ENCODE measurements at places on chromosomes 5 and 9.
A peak's percentile ranks its signal among the peaks of the same experiment; 100 is the strongest.

DNA sequence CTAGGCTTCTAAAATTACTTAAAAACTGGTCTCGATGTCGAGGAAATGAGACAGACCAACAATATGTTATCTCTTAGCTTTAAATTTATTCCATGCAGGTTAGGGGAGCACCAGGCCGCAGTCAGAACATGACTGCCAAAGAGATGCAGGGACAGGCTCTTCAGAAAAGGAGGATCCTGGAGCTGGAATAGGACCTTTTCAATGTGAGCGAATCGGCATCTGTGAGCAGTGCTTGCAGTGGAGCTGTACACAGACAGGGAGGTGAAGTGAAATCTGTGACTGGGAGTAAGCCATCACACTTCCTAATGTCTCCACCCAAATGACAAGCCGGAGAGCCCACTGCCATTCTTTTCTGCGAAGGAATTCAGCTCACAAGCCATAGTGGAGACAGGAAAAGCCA lies 78.2 kb downstream of the EFNA5 start:
- no peak for DNase-seq

DNA sequence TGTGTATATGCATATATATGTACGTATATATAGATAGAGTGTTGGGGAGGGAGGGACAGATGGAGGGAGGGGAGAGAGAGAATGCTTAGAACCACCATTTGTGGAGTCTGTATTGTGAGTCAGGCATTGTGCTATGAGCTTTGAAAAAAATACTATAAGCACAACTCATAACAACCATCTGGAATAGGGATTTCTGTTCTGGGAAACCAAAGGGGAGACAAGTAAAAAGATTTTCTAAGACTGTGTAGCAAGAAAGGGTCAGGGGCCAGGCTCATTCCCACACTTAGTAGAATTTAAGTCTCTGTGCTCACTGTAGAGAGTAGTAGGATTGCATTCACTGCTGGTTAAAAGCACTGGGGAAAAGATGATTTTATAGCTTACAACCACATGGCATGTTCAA lies 202.3 kb upstream of the SGCD start:
- DNase-seq, result no peak

GRCh38 chr9:131755541-131756198 lies 15.8 kb upstream of the RAPGEF1 start:
- DNase-seq, result peak; percentile 87

- DNase-seq, result no peak
These were observed 417 bp downstream of the SRD5A1 start for GRCh38 chr5:6633469-6634245.

GRCh38 chr9:133181561-133181960 lies 17.8 kb upstream of the GBGT1 start:
- no peak for DNase-seq

- no peak for DNase-seq
These were observed 32.2 kb downstream of the IER5L start for GRCh38 chr9:129145841-129146292.

DNA sequence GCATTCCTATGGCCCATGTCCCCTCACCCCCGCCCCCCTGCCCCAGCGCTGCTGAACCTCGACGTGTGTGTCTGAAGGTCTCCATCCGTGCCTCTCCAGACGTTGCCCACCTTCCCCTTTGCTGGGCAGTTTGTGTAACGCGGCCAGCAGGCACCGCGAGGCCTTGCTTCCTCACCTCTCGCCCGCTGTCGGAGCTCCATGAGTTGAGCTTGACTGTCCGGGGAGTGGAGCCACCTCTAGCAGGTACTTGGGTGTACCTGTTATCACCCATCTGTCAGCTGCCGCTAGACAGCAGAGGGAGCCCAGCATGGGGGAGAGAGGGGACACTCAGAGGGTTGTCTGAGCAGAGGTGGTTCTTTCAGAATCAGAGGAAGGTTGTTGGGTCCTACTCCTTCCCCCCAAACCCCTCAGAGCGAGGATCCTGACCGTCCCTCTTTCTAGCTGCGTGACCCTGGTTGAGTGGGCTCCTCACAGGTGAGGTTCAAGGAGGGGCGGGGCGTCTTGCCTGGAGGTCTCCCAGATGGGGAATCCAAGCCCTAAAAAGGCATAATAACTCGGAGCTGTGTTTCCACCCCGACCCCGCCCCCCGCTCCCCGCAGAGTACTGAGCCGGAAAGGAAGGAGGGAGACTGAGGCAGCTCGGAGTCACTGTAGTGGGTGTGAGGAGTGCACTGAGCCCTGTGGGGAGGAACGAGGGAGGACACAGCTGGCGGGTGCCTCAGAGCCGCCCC lies 184.7 kb downstream of the C9orf50 start:
- no peak for DNase-seq

DNA sequence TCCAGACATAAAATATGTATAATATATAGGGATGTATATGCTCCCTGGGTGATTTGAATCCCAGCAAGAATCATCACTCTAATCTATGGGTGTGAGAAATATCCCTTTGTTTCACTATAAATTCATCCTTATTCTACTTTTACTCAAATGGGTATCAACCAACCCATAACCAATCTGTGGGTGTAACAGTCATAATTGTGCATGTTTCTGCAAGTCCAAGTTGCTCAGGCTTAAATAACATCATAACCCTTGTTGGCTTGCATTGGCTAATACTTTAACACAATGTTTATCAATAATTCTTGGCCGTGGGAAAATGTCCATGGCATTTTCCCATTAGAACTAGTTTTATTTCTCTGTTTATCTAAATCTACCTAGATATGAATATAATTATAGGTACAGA lies 530.5 kb upstream of the TLE4 start:
- DNase-seq, result no peak

DNA sequence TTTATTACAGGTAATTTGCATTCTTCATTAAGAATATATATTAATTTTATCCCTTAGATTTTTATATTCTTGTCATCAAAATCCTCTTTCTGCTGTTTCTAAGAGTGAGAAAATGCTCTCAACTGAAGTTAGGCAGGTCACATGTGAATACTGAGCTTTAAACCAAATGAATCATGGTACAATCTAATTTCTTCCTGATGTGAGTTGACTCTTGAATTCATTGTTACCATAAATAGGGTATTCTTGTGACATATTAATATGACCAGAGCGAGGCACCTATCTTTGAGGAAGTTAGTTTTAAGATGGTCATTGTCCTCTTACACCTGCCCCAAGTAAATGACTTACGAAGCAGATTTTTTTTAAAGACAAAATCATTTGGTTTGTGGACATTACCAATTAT lies 17.4 kb downstream of the C9orf85 start:
- DNase-seq, result no peak

GRCh38 chr9:18721995-18722310 lies 248.0 kb downstream of the ADAMTSL1 start:
- DNase-seq, result no peak

DNA sequence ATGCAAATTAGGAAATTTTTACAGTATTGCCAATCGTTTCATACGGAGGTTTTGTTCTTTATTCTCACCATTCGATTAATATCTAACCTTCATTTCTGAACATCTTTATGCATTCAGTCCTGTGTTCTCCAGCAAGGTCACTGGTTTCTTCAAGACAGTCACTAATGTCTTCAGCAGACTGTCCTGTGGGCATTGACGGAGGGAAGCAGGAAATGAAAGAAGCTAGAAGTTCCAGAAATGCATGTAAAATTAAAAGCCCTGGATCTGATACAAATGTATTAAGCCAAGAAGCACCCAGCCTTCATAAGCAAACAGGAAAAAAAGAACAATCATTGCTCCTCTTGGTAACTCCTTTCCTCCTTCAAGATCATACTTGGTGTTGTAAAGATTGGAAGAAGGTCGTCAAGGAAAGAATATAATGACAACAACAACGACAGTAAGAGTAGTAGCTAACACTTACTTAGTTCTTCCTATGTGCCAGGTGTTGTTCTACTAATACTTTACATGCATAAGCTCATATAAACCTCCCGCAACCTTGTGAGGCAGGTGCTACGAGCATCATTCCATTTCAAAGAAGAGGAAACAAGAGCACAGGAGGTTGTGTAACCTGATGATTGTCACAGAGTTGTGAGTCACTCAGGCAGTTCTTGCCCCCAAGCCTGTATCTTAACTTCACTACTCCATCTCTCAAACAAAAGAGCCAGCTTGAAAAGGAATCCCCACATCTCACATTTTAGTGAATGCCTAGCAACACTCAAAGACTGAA lies 59.9 kb upstream of the CER1 start:
- DNase-seq, result no peak

- DNase-seq, result no peak
These were observed 86.4 kb downstream of the MED10 start for GRCh38 chr5:6291961-6292360.

DNA sequence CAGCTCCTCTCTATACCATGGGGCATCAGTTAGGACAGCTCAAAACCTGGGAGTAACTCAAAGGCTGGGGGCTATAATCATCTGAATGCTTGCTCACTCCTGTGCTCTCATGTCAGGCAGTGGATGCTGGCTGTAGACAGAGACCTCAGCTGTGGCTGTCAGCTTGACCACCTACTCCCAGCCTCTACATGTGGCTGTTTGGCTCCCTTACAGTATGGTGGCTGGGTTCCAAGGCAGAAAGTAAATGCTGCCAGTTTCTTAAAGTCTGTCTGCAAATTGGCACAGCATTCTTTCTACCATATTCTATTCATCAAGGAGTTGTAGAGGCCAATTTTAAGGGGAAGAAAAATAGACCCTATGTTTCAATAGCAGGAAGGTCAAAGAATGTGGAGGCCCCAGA lies 66.9 kb downstream of the TMC1 start:
- no peak for DNase-seq

DNA sequence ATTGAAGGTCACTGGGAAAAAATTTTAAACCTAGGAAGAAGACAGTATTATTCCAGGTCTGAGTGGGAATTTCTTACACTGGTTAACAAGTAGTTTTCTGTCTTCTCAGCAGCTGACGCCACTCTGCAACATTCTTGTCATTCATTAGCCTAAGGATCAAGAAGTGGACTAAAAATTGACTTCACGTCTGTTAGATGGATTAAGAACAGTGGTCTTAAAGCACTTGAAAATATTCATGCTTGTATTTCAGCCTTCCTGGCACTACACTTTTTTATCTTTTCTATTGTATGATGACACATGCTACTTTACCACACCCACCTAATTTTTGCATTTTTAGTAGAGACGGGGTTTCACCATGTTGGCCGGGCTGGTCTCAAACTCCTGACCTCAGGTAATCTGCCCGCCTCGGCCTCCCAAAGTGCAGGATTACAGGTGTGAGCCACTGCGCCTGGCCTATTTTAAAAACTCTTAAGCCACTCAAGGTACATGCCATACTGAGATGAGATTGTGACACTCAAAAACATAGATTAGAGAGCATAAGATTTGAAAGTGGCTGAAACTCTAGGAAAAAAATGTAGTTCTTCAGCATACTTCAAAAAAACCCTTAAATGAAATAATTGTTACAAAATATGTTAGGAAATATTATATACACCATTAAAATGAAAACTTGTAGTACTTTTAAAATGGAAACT lies 8.4 kb downstream of the MATR3 start:
- DNase-seq, result no peak

GRCh38 chr5:142973932-142974331 lies 203.8 kb downstream of the ARHGAP26 start:
- no peak for DNase-seq

- no peak for DNase-seq
These were observed 61.0 kb upstream of the ADAMTS19 start for GRCh38 chr5:129399069-129399468.

- DNase-seq, result peak; percentile 48
These were observed 15.9 kb upstream of the SYNPO start for GRCh38 chr5:150624334-150625163.

DNA sequence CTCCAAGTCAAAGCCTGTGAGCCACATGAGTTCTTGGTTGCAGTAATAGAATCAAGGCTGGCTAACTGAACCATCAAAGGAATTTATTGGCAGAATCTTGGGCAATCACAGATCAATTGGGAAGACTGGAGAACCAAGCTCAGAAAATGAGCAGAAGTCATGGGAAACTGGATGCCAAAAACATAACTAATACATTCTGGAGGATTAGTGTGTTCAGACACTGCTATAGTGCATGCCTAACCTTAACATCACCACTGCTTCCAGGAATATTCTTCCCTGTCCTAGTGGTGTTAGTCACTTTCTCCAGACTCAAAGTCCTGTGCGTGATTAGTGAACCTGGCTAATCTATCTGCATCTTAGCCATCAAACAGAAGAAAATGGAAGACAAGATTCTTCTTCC lies 843.7 kb downstream of the EFNA5 start:
- DNase-seq, result no peak

GRCh38 chr9:137316012-137316981 lies 14.2 kb upstream of the NRARP start:
- DNase-seq, result peak; percentile 31

- DNase-seq, result no peak
These were observed 71.8 kb upstream of the TAF11L2 start for GRCh38 chr5:17426104-17426749.

GRCh38 chr5:135891791-135892190 lies 3.9 kb downstream of the IL9 start:
- no peak for DNase-seq

GRCh38 chr5:88877826-88878225 lies 5.2 kb downstream of the MEF2C start:
- no peak for DNase-seq

DNA sequence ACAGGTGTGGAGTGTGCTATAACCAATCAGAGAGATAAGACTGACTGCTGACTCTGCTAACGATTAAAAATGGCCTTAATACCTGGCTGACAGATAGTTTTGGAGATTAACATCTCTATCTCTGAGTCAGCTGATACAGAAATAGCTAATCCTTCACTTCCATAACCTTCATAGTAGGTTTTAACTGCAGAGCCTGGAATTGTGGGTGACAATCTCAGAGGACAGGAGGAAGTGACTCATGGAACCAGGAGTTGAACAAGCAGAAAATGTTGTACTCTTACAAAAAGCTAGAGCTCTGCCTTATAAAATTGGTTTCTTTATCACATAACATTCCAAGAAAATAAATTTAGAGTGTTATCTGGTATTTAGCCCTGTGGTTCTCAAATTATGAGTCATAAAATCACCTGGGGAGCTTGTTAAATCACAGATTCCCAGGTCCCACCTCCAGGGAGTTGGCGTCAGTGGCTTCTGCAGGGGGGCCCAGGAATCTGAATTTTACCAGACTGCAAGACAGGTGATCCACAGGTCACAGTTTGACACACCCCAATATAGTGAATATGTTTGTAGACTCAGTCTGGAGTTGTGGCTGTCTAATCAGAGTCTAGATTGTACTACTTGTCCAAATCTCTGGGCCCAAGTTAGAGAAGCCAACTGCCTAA lies 44.4 kb upstream of the AFAP1L1 start:
- DNase-seq, result no peak

DNA sequence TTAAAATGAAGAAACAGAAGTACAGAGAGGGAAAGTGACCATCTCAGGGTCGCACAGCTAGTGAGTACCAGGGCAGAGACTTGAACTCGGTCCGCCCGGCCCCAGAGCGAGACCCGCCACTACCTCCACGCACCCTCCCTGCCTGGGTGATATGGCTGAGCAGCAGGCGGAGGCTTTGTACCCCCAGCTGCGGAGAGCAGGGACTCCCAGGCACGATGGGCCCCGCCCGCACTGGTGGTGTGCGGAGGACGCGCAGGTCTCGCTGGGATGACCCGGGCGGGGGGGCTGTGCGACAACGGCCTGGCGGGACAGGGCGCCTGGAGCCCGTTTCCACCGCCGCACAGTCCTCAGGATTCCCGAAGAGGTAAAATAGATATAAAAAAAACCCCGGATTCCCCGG lies 64.7 kb upstream of the LARP1 start:
- DNase-seq, result no peak
